ENCODE measurements at places on chromosomes 13 and 19.

- DNase-seq: no peak
These were observed 87.1 kb upstream of the FNDC3A start for GRCh38 chr13:48888613-48889012.

DNA sequence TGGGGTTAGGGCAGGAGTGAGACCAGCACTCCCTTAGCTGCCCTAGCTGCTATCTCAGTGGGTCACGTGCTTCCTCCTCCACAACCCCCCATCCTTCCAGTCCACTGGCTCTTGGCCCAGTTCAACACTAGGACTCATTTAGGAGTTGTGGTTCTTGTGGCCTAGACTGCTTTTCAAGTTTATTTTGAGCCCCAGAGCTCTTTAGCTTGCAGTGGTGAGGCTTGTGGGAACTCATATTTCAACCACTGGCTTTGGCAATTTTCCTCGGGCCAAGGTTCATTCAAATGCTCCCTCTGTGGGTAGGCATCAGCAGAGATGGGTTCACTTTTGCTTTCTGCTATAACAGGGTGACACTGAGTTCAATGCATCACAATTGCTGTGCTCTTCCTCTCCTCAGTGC lies 436.2 kb upstream of the SLITRK5 start:
- DNase-seq: peak; percentile 12

- DNase-seq: no peak
These were observed 272.0 kb downstream of the FOXO1 start for GRCh38 chr13:40394304-40394985.

- peak; percentile 96 for DNase-seq
These were observed 1.2 kb downstream of the LRCH1 start for GRCh38 chr13:46553886-46554858.

DNA sequence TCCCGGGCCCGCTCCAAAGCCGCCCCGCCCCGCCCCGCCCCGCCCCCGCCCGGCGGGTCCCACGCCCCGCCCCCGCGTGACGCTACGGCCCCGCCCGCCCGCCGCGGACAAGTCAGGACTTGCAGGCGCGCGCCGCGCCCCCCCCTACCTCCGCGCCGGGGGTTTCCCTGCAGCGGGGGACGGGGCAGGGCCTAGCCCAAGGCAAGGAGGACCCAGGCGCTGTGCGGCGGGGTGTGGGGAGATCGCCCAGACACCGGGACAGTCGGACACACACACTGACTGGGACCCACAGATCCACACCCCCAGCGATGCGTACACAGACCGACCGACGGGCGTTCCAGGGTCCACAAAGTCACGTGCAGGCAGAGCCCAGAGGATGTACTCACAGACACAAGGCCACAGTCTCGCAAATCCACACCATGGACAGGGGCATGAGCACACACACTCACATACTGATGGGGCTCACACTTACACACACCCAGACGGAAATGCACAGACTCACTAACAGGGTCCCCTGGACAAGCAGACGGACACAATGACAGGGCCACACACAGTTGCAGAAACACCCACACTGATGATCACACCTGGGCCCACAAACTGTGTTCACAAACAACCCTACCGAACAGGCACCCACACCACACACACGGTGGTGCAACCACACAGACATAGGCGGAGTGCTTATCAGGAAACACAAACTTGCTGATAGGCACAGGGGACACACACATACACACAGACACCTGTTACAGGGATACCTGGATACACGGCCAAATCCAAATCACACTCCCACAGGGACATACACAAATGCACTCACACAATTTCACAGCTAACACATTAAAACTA lies 436 bp upstream of the BBC3 start:
- peak; percentile 92 for DNase-seq

GRCh38 chr13:94435604-94436226 lies 43.8 kb downstream of the DCT start:
- peak; percentile 59 for DNase-seq

DNA sequence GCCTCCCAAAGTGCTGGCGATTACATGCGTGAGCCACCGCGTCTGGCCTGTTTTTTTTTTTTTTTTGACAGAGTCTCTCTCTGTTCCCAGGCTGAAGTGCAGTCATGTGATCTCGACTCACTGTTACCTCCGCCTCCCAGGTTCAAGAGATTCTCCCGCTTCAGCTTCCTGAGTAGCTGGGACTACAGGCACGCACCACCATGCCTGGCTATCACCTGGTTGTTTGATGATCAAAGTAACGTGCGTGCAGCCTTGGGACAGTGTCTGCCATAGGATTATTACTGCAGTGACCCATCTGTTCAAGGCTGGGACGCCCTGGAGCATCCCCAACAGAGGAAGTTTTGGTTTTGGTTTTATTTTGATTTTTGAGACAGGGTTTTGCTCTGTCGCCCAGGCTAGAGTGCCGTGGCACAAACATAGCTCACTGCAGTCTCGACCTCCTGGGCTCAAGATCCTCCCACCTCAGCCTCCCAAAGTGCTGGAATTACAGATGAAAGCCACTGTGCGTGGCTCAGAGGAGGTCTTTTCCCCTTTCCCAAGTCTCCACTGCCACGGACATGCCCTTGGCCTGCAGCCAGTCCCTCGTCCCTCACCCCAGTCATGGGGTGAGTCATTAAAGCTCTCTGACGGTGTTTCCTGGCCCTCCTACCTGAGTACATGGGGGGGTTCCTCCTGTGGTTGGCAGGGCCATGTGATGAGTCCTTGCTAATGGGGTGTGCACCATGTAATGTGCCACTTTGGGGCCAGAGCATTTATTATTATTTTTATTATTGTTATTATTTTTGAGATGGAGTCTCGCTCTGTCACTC lies 65.6 kb downstream of the IER2 start:
- no peak for DNase-seq

DNA sequence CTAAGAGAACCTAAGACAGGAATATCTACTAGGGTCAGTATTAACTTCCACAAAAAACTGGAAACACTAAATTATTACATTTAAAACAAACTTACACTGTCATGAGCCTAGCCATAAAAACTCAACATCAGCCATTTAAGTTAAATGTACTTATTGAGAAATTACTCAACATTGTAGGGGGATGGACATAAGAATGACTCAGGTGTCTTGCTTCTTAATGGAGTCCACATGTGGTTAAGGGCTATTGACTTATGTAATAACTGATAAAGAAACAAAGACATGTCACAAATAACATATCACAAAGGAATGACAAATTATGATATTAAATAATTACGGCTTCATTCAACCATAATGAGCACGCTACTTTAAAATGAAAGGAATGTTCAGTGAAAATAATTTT lies 36.2 kb downstream of the CLDN10 start:
- DNase-seq: peak; percentile 26

GRCh38 chr13:45658586-45659235 lies 43.2 kb upstream of the ERICH6B start:
- DNase-seq: no peak

DNA sequence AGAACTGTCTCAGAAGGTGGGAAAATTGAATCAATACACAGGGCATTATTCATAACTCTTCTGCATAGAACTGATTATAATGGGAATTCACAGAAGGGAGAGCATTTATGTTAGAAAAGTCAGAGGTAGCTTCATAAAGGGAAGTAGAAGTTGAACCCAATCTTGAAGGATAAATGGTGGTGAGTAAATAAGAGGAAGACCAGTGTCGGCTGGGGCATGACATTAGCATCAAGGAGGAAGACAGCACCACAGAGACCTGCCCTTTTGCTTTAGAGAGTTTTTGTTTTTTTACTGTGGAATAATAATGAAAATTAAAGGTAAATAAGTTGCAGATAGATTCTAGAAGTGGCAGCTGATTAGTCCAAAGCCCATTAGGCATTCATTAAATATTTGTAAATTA lies 21.9 kb downstream of the CDC16 start:
- peak; percentile 16 for DNase-seq

DNA sequence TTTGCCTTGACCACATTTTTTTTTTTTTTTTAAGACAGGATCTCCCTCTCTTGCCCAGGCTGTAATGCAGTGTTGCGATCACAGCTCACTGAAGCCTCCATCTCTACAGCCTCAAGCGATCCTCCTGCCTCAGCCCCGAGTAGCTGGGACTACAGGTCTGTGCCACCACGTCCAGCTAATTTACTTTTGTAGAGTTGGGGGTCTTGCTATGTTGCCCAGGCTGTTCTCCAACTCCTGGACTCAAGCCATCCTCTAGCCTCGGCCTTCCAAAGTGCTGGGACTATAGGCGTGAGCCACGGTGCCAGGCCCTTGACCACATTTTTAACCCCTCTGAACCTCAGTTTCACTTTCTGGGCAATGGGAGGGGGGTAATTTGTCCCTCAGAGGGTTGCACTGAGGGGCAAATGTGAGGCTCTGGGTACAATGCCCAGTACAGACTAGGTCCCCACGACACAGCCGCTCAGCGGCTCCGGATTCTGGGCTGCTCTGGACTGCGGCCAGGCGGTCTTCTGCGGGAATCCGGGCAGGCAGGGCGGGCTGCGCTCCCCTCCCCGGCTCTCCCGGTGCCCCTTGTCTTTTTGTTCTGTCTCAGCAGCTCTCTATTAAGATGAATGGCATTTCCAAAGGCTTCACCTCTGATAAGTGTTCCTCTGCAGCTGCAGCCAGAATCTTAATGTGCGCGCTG lies 3.8 kb upstream of the ALOX5AP start:
- DNase-seq: no peak

GRCh38 chr13:104301171-104301975 lies 1235.2 kb upstream of the SLC10A2 start:
- DNase-seq: no peak

DNA sequence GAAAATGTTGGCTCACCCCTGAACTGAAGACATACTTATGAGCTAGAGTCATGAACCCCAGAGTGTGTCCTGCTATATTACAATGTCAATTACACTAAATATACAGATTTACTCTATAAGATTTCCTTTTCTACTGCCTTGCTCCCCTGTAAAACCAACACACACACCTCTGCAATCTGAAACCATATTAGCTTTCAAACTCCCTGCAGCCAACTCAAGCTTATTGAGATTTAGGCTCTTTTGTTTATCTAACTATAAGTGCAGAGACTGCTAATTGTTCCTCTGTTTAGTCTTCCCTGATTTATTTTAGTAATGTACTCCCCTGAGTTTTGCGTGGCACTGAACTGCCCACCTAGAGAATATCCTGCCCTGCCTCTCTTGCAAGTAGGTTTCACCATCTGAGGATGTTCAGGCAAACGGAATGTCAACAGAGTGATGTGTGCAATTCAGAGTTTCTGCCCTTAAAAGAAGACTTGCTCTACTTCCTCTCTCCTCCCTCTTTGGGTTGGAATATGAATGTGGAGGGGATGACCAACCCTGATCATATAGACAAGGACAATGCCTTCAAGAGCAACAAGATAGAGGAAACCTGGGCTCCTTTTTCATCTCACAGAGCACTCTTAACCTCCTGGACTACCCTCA lies 22.3 kb downstream of the FAM216B start:
- DNase-seq: no peak

- DNase-seq: peak; percentile 95
These were observed 1.8 kb downstream of the DBP start for GRCh38 chr19:48635263-48635965.

- no peak for DNase-seq
These were observed 98.4 kb upstream of the KLHL1 start for GRCh38 chr13:70206671-70207070.

DNA sequence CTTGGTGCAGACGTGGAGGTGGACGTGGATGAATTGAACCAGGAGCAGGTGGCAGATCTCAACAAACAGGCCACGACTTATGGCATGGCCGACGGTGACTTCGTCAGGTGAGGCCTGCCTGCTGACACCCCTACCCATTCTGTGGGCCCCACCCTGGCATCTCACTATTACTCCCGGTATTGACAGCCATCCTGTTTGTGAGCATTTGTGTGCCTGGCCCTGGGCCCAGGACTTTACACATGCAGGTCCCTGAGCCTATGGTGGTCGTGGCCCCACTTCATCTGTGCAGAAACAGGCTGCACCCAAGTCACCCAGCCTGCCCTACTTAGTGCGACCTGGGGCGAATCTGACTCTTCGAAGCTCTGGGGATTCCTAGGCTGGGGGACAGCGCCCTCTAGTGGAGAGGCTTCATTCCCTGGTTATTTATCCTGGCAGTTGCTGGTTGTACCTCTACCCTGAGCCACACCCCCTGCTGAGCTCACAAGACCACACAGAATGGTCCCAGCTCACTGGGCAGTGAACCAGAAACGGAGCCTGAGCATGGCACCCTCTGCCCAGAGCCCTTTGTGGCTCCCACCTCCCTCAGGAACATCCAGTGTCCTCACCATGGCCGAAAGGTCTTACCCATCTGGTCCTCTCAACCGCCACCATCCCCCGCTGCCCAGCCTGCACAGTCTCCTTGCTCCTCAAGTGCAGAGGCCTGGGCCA lies 16.9 kb downstream of the ZNF296 start:
- peak; percentile 75 for DNase-seq

- DNase-seq: no peak
These were observed 303.5 kb downstream of the DLEU7 start for GRCh38 chr13:50539791-50540530.

GRCh38 chr19:46481223-46481848 lies 10.0 kb upstream of the PNMA8A start:
- no peak for DNase-seq

DNA sequence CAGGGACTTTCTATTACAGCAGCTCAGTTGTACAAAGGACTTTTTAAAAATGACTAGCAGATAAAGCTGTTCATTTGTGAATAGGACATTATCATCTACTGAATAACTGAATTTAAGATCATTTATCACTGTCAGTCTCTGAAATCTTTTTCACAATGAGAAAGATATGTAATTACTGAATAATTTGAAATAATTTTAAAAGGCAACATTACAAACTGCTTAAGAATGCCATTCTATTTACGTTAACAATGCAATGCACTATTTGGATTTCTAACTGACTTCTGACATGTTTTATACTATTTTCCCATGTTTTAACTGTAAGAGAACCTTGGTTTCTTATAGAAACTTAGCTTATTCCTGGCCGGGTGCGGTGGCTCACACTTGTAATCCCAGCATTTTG lies 2033.0 kb upstream of the PCDH20 start:
- DNase-seq: no peak

- DNase-seq: no peak
These were observed 9.9 kb downstream of the SOX21 start for GRCh38 chr13:94702181-94703041.

- no peak for DNase-seq
These were observed at the start of gene SPINT2 for GRCh38 chr19:38264486-38265212. SPINT2 (plus strand) TSS chr19:38264573; CDS start chr19:38264893, 320 bp downstream.

DNA sequence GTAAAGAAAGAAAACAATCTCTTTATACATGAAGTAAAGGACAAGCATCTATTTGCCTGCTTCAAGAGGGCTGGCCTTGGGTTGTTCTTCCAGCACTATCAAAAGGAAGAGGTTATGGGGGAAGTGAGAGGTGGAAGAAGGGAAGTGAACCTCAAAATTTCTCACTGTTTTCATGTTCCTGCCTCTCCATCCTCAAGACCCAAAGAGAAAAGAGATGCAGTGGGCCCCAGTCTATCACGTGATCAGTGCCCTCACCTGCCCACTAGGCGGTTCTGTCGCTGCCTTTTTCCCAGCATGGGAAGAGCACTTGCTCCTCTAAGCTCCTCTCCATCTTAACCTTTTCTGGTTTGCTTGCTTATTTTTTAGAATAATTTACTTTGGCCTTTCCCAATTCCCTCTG lies 6.2 kb upstream of the USP12 start:
- DNase-seq: no peak

- DNase-seq: peak; percentile 71
These were observed 40.3 kb downstream of the ANKRD10 start for GRCh38 chr13:110874508-110874960.

- DNase-seq: no peak
These were observed 8.8 kb downstream of the ADAT3 start for GRCh38 chr19:1913781-1914577.

All from NB4 (cell line).